ENCODE measurements at places on chromosomes 1 and 21. TPM values are rescaled to one million over a fixed set of nuclear protein-coding genes. Genes with fewer than 3 reads are reported as not detected.

RASSF5 gene
- 0.36 TPM for total RNA-seq

MAEL gene
- not detected for total RNA-seq

SLC30A10 gene
- not detected for total RNA-seq

DNA sequence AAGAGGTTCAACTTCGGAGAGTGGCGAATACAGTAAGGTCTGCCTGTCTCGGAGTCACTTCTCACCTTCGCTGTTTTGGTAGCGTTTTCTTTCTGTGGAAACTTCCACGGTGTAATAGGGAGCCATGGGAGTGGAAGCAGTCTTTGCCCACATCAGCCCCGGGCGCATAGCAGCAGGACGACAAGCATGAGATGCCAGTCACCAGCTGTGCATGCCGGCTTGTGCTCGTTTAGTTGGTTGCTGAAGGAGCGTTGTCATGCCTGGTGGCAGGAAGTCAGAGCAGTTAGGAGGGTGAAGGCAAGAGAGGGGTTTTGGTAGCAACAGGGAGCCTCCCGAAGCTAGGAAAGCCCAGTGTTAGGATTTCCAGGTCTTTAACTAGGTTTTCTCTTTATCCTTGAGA, 58.8 kb downstream of the MRPS6 start:
- DNase-seq: no peak
- peak overlapping the region; percentile 97 for H3K27ac ChIP-seq
- H3K4me3 ChIP-seq: no peak overlapping the region
- no peaks in the 10 kb centered on the region for H3K27me3 ChIP-seq

SPRR4 gene
- not detected for total RNA-seq

DNA sequence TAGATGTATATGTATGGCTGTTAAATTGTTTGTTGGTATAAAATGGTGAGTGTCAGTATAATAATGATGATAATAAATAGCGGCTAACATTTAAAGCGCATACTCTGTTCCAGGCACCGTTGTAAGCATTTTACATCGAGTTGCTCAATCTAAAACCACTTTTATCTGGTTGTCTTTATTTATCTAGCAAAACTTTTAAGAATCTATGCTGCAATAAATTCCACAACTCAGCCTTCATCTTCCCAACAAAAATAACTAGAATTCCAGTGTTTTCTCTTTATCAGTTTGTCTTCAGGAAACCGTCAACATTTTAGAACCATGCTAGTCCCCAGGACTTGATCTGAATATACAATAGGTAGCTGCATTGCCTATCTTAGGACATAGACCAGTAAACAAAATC, 19.3 kb upstream of the SLC16A1 start:
- H3K36me3 ChIP-seq: peaks cover 1% of the 10 kb centered on the region
- no peak for DNase-seq
- H3K27me3 ChIP-seq: no peaks in the 10 kb centered on the region
